ENCODE measurements at places on chromosomes 5 and 9. TPM values are rescaled to one million over a fixed set of nuclear protein-coding genes. Genes with fewer than 3 reads are reported as not detected.

Gene GABRP
- total RNA-seq, result not detected

Gene SOHLH1
- not detected for total RNA-seq

Gene OTP
- total RNA-seq, result 0.08 TPM

Gene SLC6A7
- total RNA-seq, result 0.02 TPM

Gene ALG2
- 48.2 TPM for total RNA-seq

Gene IL3
- not detected for total RNA-seq

Gene IFNB1
- not detected for total RNA-seq

Gene PRRX2
- total RNA-seq, result 5.6 TPM

Gene ORM2
- not detected for total RNA-seq

Gene TTC16
- 0.04 TPM for total RNA-seq
